Progenitor cell of endocrine pancreas (in vitro differentiated cells): ENCODE measurements at places on chromosomes 1 and 21.

DNA sequence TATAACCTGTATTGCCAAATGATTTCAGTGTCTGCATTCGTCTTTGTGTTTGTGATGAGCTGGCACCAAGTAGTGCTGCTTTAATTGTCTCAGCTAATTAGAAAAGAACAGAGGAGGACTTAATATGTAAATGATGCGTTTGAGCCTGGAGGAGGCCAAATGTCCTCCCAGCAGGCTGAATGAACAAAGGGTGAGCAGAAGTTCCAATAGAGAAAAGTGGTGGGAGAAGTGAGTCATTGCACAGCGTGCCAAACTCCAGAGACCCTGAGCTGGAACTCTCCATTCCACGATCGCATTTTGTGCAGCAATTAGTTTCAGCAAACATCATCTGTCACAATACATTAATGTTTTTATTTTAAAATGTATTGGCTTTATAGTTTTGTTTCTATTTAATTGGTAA, 17.9 kb downstream of the ETV3L start:
- DNase-seq: no peak

- DNase-seq: no peak
Observed at GRCh38 chr1:80054129-80054528, 1047.6 kb upstream of the ADGRL4 start.

DNA sequence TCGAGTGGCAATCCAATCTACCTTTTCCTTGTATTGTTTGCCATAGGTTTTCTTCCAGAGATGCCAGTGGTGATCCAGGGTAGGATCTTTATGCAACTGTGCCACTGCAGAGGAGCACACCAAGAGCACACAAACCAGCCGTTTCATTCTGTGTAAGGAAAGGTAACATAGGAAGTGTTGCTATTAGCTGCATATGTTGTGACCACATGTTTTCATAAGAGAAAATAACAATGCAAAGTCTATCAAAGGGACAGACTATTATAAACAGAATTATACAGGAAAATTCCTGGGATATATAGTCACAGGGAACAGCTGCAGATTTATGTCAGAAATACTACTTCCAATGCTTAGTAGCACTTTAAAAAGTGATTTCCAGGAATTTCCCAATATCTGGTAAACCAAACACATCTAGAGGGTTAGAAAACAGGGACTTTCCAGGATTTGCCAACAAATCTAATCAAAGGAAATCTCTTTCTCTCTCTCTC, 919 bp downstream of the CTSS start:
- no peak for DNase-seq

GRCh38 chr1:225654688-225655508, 2.0 kb upstream of the ENAH start:
- DNase-seq: no peak

- DNase-seq: no peak
Observed at GRCh38 chr1:238401144-238401543, 510.4 kb upstream of the ZP4 start.

DNA sequence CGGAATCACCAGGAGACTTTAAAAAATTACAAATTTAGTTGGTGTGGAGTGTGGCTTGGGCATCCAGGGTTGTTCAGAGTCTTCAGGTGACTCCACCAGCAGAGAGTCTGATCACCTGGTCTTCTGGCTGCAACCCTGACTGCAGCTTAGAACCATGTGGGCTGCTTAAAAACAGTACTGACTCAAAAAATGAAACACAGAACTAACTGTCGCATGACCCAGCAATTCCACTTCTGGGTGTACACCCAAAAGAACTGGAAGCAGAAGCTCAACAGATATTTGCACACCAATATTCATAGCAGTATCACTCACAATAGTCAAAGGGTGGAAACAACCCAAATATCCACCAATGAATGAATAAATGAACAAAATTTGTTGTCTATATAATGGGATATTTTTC, 17.3 kb downstream of the TLR5 start:
- no peak for DNase-seq

GRCh38 chr1:185377831-185378230, 60.8 kb upstream of the IVNS1ABP start:
- DNase-seq: no peak

DNA sequence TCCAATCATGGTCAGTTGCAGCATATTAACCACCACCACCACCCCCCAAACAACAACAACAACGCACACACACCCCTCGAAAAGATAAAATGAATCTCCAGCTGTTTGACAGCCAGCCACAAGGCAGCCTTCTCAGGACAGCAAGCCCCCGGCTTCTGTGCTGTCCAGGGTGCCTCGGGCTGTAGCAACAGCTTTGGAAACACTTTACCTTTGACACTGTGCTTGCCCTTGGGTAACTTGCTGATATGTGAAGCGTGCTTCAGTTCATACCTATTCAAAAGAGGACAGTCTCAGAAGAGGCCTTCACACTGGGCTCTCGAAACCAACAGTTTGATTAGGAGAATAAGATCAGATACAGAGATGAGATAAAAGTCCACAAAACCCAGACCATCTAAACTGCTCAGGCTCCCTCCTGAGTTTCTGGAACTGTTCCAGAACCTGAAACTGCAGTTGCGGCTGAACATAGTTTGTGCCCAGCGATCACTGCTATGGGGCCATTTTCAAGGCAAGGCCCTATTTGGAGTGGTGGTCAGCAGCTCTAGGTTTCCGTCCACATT, 44.9 kb downstream of the PARP1 start:
- DNase-seq: no peak

DNA sequence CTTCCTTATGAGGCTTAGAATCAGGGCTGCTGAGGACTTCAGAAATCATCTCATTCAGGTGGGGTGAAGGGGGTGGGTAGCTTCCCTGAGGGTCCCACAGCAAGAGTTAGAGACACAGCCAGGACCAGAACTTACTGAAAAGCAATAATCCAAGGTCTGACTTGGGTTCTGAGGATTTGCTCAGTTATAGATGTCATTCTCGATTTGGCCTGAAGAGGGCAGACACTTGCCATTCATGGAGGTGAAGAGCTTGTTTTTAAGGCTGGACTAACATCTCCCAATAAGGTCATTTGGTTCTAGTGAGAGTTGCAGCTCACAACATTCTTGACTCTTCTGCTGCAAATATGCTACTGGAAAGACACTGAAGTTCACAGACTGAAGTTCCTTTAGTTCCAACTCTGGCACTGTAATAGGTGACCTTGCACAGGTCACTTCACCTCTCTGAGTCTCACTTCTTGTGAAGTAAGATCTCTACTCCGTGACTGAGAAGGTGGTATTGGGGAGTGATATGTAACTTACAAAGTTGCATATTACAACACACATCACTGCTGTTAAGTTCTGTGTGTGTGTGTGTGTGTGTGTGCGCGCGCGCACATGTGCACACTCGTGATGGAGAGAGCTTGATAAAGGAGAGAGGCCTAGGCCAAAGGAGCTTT, 69.8 kb upstream of the DIRAS3 start:
- DNase-seq: peak; percentile 39

DNA sequence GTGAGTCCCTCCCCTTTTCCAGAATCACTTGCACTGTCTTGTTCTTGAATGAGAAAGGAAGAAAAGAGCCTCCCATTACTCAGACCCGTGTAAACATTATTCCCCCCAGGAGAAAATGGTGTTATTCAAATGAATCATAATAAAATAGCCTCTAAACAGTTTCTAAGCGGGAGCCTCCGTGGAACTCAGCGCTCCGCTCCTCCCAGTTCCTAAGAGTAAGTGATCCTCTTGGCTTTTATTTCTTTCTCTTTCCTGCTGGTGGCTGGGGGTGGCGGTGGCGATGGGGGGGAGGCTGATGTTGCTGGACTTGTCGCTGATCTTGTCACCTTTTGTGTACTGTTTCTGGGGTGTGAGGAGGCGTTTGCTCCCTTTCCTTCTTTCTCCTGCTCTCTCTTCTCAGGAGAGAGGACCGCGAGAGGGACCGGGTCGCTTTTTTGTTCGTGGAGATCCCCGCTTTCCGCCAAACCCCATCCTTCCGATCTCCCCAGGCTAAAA, 781 bp downstream of the PROX1 start:
- no peak for DNase-seq

GRCh38 chr1:154998818-154999570, 3.6 kb upstream of the ZBTB7B start:
- peak; percentile 47 for DNase-seq

GRCh38 chr1:153985341-153985912, 712 bp downstream of the RAB13 start:
- no peak for DNase-seq

DNA sequence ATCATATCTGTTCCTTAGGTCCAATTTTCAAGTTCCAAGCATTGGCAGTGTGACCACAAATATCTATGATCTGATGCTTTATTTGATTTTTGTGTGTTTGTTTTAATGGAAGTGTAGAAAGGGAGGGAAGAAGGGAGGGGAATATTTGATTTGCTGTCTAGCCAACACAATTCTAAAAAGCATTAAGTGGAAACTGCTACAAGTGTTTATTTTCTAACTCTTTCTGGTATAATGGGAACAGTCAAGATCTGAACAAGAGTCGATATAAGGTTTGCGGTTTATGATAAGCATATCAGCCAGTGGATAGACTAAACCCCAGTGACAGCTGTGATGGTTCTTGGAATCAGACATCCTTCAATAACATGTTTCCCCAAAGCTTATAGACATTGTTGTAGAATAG, 267.8 kb upstream of the SNX7 start:
- DNase-seq: no peak

GRCh38 chr1:2967329-2967725, 53.9 kb upstream of the ACTRT2 start:
- DNase-seq: no peak

- DNase-seq: no peak
Observed at GRCh38 chr1:37845786-37846185, 13.6 kb downstream of the MTF1 start.

- no peak for DNase-seq
Observed at GRCh38 chr1:11453742-11454491, 25.0 kb upstream of the DISP3 start.
